Ecto neural progenitor cell (in vitro differentiated cells): ENCODE measurements at places on chromosomes 3 and 15.

- no peak for DNase-seq
Measured at GRCh38 chr3:190996181-190996775, 133.8 kb upstream of the GMNC start.

DNA sequence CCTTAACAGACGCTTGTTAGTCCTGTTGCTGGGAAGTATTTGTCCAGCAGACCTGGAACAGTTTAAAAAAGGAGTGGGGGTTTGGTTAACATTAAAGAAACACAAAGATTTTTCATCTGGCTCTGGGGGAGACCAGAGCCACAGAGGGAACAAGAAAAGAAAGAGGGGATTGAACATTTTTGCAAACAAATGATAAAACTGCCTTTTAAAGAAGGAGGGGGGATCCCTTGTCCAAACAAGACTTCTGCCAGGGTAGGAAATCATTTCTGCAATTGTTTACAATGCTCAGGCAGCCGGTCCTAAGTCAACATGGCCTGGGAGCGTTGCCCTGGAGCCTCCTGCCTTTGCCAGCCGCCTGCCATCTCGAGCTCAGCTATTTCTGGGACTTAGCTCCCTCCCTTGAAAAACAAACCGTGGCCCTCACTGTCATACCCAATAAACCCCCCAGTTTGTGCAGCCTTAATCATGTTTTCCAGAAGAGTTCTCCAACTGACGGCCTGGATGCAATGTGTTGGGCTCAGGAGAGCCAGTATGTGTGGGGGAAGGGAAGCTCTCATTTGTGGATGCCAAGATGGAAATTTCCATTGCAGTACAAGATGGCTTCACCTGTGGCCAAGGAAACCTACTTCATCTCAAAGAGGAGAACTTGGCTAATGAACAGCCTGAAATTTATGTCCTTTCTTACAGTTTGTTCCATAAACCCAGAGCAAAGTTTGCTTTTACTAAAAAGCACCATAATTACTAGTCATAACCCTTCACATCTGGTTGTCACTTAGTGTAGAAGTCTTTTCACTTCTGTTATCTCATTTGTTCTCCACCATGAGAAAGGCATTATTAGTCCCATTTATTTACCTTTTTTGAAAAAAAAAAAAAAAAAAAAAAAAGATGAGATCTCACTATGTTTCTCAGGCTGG is 75.9 kb upstream of the RNU6-1 start:
- DNase-seq, result no peak

DNA sequence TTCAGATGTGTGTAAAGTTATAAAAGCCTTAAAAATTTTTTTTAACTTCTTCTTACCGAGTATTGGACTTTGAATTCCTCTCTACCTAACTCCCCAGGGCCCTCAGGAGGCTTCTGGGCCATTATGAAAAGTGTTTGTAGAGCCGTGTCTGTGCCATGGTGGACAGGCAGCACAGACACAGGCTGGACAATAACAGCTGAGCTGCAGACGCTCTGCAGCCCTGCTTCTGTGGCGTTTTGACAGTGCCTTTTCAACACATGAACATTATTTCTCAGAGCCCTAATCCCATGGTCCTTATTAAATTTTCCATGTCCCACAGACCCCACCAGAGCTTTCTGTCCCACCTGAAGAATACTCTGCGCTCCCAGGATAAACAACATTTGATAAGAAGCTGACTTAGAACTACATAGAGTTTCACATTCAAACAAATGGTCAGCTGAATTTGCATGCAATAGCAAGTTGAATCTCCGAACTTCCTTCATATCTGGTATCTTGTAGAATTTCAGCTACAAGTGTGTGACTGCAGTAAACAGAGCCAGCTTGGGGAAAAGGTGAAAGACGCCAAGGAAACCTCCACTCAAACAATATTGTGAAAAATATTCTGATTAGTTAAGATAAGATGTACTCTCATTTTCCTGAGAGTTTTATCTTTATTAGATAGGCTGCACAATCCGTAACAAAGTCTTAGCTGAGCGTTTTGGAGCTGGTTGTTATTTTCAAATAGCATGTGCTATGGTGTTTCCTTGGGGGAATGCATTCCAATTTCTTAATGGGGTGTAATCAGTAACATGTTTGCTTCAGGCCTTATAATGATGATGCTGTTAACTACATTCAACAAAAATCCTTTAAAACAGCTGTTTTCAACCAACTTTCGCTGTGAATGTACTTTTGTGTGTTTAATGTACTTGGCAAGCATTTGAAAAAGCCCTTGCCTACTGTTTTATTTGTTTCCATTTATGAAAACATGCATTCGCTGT is 378.2 kb downstream of the MECOM start:
- no peak for DNase-seq

DNA sequence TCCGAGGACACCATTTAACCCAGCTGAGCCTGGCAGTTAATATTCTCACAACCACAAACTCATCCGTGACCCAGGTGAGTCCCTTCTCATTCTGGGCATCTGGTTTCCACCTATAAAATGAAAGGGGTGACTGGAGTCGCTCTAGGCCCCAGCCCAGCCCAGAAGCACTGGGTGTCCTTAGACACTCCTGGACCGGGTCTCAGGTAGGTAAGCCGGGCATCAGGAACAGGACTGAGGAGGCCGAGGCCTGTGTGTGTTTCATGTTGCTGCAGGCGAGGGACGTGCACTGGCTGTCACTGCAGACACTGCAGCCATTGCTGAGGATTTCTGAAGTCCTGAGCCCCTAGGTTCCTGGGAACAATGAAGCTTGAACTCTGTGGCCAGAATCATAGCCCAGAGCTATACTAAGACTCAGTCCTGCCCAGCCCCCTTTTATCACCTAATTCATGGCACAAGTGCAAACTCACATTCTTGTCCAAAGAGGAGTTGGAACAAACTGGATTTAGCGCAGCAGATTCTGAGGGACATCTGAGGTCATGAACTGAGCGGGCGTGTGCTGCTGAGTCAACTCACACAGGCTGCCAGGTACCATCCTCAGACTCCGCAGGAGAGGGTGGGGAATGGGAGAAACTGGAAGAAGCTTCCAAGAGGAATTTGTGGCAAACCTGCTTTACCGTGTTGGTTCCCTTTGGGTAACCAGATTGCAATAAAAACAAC is 184.9 kb downstream of the FAM43A start:
- DNase-seq, result no peak

- no peak for DNase-seq
Measured at GRCh38 chr3:149640976-149641728, 16.7 kb downstream of the WWTR1 start.

- DNase-seq, result no peak
Measured at GRCh38 chr3:176789281-176789705, 408.0 kb downstream of the TBL1XR1 start.
